ENCODE measurements at places on chromosomes 4 and X.

DNA sequence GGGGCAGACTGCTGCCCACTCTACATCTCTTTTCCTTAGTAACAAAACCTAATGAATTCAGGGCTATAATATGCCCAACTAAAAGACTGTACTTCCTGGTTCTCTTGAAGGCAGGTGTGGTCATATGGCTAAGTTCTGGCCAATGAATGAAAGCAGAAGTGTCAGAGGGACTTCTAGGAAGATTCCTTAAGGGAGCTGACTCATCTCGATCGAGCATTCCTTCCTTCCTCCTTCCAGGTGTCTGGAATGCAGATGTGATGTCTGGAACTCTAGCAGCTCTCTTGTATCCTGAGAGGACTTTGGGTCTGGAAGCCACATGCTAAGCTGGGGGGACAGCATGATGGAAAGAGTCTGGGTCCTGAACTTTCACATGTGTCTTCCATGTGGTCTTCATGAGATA, 116.2 kb upstream of the STX18 start:
- no peak for DNase-seq

- no peak for DNase-seq
Measured at GRCh38 chr4:179503976-179504375, 2061.7 kb upstream of the AGA start.

DNA sequence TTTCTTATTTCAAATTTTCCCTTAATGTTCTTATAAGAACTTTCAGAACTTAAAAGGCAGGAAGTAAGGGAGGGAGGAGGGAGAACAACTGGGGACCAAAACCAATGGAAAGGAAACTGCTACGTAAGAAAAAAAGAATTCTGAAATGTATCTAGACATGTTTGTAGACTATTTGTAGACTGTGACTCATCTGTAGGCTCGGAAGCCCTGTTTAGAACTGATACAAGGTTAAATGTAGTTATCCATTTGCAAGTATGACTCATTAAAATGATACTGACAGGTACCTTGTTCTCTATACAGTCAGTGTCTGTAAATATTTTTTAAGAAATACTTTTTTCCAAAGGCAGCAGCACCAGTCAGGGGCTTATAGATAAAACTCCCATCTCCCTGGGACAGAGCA, 202.0 kb downstream of the DHX15 start:
- DNase-seq, result no peak

- DNase-seq, result no peak
Measured at GRCh38 chr4:68338625-68339024, 11.3 kb downstream of the YTHDC1 start.

- no peak for DNase-seq
Measured at GRCh38 chr4:184011826-184012380, 106.8 kb downstream of the STOX2 start.

- no peak for DNase-seq
Measured at GRCh38 chr4:159197885-159198269, 95.0 kb downstream of the RAPGEF2 start.

DNA sequence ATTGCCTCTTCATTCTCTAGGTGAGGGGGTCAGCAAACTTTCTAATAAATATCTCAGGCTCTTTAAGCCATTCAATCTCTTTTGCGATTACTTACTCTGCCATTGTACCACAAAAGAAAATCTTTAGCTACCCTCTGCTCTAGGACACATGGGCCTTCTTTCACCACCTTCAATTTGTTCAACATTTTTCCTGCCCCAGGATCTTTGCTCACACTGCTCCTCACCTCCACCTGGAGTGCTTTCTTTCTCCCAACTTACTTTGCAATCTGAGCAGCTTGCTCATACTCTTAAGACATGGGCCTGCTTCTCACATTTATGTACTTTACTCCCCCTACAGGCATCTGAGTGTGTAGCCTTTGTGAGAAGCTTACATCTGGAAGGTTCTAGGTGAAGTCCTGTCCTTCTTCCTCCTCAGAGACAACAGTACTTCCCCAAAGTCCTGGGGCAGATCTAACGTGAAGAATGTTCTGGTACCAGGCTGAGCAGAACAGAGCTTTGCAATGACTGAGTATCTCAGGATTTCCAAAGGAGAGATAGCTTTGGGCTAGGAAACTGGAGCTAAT, 55.0 kb upstream of the PRDM5 start:
- DNase-seq, result no peak

DNA sequence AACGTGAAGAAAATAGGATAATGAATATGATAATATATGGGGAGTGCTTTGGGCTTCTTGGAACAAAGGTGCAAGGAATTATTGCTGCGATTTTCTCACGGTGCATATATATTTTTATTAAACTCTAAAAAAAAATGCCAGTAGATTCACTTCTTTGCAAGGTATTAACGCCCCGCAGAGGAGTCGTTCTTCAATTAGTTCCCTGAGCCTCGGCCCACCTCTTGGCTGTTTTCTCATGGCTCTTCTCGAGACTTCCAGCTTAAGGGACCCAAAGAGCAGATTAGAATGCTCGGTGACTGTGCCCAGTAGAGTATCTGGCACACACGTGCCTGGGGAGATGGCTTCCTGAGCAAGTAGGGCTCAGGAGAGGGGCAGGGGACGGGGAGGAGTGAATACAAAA, 367.4 kb downstream of the MID1IP1 start:
- DNase-seq, result no peak

DNA sequence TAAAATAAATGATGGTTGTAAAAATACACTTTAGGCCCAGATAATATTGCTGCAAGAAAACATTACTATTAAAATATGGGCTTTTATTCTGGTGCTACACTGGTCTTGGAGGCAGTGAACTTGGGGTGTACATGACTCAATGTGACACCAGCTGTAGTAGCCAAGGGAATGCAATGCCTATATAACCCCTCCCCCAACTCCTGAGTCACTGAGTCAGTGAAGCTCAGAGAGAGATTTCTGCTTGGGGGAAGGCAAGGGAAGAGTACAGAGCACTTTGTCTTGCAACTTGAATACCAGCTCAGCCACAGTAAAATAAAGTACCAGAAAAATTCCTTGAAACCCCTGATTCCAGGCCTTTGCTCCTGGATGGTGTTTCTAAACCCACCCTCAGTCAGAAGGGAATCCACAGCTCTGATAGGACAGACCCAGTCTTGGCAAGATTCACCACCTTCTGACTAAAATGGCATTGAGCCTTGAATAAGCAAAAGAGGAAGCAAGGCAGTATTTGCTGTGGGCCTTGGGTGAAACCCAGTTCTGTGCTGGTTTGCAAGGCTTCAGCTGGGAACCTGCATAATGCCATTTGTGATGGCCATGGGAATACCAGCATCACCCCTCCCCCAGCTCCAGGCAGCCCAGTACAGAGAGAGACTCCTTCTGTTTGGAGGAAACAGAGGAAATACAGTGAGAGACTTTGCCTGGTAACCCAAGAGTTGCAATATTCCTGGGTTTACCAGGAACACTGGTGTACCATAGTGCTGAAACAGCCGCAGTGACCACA, 209.9 kb downstream of the IQCM start:
- no peak for DNase-seq

DNA sequence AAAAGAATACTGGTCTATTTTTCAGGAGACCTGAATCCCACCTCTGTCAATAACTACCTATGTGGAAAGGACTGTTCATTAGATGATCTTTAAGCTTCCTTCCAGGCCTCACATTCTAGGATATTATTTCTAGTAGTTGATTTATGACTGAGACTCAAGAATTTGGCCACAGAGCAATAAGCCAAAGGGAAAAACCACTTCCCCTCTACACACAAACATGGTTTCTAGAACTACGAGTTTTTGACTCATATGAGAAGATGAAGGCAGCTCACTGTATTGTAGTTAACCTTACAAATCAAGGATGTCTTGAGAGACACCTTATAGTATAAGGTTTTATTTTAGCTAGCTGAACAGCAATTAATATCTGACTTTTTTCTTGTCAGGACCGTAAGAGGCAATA, 36.9 kb upstream of the GDPD2 start:
- DNase-seq, result no peak

GRCh38 chr4:27789773-27790172, 929.1 kb downstream of the STIM2 start:
- DNase-seq, result no peak

GRCh38 chr4:133320576-133321170, 171.6 kb downstream of the PCDH10 start:
- no peak for DNase-seq

GRCh38 chr4:112057470-112057869, 87.8 kb upstream of the FAM241A start:
- DNase-seq, result no peak

DNA sequence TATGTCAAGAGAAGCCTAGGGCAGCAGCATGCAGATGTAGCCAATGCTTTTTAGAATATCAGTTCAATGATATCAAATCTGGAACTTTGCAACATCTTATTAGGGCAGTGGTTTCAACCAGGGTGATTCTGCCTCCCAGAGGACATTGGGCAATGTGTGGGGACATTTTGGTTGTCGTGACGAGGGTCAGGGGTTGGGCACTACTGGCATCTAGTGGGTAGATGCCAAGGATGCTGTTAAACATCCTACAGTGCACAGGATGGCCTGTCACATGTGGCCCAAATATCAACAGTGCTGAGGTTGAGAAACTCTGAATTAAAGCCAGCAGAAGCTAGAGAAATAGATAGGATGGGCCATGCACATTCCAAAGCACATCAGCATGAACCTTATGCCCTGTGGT, 152.3 kb downstream of the AMELX start:
- DNase-seq, result no peak

- DNase-seq, result no peak
Measured at GRCh38 chrX:15849555-15849954, 5.1 kb downstream of the AP1S2 start.

GRCh38 chrX:57289089-57289488, 2.6 kb downstream of the FAAH2 start:
- DNase-seq, result no peak

DNA sequence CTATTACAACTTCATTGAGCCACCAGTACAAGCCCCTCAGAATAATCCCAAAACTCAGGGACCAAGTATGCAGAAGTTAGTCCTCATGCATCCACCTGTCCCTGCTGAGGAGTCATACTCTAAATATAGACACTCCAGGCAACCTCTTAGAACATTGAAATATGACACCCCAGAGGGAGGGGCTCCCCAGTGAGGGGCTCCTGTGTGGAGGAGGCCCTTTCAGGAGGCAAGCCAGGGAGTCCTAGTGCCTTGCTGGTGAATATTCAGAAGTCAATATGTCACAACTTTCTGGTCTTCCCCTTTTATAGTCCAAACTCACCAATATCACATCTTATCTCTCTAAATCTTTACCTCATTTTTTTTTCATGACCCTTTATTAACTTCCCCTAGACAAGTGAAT, 1.6 kb upstream of the ARMCX6 start:
- DNase-seq, result no peak

DNA sequence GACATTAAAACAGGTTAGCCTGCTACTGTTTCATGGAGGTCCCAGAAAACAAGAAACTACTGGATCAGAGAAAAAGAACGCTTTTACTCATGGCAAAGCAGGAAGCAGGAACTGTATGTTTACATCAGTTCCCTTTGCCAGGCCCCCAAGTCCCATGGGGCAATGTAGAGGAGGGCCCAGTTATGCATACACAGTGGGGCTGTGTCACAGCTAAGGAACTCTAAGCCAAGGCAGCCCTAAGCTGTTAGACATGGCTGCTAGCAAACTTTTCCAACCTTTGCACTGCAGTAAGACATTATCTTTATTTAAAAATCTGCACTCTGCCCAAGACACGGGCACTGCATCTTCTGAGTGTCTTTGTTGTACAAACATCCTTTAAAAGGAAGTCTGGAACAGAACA, 975.8 kb downstream of the C4orf33 start:
- no peak for DNase-seq

DNA sequence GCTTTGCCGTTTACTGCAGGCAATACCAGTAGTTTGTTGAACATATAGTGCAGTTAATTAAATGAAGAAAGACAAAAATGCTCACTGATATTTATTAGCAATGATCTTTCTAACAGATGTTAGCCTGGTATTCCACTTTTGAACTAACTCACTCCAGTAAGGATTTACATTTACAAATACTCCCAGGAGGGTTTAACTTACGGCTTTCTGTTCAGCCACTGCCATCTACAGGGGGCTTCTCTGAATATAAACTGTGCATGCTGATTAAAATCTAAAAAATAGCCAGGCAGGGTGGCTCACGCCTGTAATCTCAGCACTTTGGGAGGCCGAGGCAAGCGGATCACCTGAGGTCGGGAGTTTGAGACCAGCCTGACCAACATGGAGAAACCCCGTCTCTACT, 2.2 kb upstream of the SRD5A3 start:
- DNase-seq, result no peak

DNA sequence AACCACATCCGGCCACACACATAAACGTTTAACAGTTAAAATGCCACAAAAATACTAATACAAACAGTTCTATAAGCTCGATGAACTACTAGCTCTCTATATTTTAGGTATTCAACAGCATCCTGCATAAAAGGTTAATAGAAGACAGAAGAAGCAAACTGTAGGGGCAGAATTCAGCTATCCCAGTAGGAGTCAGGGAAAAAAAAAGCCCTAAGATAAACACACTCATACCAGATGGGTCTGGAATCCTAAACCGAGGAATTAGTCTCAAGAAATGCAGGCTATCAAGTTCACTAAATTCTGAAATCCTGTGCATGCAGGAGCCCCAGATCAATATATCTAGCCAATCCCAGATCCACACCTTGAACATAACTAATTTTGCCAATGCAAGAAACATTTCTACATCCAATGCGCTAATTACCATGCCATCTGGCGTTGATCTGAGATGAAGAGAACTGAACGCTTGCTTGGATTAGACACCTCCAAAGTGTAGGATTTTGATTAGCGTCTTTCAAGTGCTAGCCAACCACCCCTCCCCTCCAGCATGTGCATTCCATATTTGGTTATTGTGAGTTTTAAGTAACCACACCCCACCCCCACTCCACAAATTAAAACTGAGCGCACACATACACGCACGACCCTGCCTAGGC, 512.2 kb upstream of the INTU start:
- DNase-seq, result no peak

DNA sequence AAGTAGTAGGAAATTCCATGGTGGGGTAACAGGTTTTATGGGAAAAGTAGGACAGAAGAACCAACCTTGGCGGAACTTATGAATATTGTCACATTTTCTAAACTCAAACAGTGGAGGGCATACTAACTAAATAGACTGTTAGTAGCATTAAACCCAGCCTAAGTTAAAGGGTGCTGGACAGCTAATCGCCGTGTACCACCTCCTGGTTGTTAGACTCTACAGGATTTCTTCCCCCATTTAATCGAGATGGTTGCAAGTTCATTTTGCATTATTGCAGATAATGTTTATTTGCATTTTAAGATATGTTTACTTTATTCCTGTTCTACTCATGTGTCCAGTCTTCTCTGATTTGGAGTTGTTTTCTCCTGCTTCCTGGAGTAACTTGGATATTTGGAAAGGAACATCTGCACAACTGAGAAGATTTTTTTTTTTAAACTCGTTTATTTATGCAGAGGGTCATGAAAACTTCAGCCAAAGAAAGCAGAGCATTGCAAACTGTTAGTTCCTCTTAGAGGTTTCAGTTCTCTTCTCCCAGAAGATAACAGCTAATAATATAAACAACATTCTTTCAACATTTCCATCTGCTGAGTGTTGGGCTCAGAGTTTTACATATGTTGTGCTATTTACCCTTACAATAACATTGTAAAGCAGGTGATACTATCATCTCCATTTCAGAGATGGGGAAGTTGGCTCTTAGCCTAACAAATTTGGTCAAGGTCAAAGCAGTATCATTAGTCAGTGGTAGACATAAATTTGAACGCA, 51.5 kb upstream of the TBC1D9 start:
- peak; percentile 75 for DNase-seq

- DNase-seq, result no peak
Measured at GRCh38 chrX:6465756-6466155, 69.2 kb downstream of the VCX3A start.

All from right lung (tissue), 10 donors.